ENCODE measurements at places on chromosomes 13 and 19.

DNA sequence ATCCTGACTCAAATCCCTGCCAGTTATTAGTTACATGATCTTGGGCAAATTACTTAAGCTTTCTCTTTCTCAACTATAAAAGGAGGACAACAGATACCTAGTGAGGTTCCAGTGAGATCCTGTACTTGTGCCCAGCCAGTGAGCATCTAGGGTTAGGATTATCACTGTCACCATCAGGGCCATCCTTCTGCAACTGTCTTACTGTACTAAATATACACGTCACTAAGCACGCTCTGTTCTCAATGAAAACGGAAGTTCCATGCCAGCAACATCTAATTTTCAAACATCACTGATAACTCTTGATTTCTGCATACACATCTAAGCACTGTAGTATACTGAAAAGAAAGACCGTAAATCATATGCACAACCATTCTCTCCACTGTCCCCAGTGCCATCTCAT lies 70.0 kb downstream of the FOXO1 start:
- no peak for DNase-seq

- DNase-seq = no peak
These were observed 3.1 kb downstream of the KISS1R start for GRCh38 chr19:920051-920864.

- DNase-seq = no peak
These were observed 255.7 kb downstream of the DLEU7 start for GRCh38 chr13:50587645-50588373.

- no peak for DNase-seq
These were observed 4.7 kb upstream of the B3GNT3 start for GRCh38 chr19:17790059-17790780.

DNA sequence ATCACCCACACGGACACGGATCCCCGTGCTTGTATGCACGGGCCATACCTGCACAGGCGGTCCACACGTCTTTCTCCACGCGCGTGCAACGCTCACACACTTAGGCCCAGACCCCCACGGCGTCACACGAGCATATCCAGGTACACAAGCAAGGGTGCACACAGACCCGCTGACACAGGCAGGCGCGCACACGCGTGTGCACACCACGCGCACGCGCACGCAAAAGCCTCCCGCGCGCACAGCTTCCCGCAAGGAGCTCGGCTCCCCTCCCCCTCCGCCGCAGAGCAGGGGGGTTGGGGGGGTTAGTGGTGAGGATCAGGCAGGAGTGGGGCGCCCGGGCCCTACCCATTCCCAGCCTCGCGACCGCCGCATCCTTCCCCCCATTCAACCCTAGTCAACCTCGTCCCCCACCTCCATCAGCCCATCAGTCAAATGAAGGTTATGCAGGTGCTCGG lies 407 bp downstream of the RAB3A start:
- no peak for DNase-seq

DNA sequence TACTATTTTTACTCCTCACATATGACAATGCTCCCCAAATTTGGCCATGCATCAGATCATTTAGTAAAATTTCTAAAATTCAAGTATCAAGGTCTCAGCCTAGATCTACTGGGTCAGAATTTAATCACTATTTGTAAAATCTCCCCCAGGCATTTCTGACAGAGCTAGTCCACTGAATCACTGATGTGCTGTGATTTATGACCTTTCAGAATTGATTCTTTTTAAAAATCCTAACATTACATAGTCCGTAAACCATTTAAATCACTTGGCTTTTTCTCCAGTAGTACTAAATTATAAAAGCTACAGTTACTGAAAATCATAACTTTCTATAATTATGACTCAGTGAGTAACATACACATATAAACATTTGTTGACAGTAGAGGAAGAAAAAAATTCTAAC lies 92.8 kb upstream of the RAP2A start:
- DNase-seq = no peak

DNA sequence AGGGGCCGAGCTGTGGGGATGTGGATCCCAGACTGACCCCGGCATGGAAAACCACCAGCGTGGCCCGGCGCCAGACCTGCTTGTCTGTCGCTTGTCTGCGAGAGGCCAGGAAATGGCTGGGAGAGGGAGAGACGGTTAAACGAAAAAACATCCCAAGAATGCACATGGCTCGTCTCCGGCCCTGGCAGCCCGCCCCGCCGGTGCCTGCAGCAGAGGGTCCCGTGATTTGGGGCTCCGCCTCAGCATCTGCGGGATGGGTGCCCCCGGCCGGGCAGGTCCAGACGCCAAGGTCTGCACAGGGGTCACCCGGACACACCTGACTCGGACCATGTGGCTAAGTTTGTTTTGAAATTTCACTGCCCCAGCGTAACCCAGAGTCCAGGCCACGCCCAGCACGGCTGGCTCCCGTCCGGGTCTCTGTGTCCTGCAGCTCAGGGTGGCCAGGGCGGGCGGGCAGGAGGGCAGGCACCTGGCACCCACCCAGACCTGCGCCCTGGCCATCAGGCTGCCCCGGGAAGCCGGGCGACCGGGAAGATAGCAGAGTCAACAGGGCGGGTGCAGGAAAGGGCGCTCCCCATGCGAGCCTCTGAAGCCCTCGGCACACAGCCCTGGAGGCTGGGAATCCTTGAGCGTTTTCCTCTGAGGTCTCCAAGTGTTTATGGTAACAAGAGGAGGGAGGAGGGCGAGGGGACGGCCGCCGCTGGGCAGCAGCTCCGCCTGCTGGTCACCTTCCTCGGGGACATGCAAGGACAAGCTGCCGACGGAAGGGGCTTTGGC lies 103.2 kb downstream of the GADD45B start:
- peak; percentile 46 for DNase-seq

DNA sequence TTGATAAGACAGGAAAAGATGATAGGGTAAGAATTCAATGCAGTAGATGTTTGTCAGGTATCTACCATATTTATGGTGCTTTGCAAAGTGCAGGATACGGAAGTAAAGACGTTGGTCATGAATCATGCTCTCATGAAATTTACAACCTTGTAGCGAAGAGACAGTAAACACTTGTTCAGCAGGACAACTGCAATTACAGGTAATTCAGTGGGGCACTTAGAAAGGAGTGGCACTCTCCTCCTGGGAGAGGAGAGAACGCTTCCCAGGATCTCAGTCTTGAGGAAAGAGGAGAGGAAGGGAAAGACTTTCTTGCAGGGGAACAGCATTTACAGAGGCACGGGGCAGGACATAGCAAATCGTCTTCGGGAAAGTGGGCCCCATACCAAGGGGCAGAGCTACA lies 46.4 kb downstream of the SOX1 start:
- no peak for DNase-seq

GRCh38 chr13:77714119-77714755 lies 16.8 kb downstream of the SLAIN1 start:
- no peak for DNase-seq
